ENCODE measurements at places on chromosomes 7 and 10.
A peak's percentile ranks its signal among the peaks of the same experiment; 100 is the strongest.

- no peak for DNase-seq
These were observed 93.9 kb downstream of the FAM53B start for GRCh38 chr10:124650263-124650662.

- no peak for DNase-seq
These were observed 20.9 kb downstream of the ZMIZ1 start for GRCh38 chr10:79089632-79090031.

- peak; percentile 14 for DNase-seq
These were observed 81.0 kb upstream of the STK17A start for GRCh38 chr7:43501870-43502269.

- no peak for DNase-seq
These were observed 7.7 kb downstream of the CREB3L2 start for GRCh38 chr7:137994216-137994615.

DNA sequence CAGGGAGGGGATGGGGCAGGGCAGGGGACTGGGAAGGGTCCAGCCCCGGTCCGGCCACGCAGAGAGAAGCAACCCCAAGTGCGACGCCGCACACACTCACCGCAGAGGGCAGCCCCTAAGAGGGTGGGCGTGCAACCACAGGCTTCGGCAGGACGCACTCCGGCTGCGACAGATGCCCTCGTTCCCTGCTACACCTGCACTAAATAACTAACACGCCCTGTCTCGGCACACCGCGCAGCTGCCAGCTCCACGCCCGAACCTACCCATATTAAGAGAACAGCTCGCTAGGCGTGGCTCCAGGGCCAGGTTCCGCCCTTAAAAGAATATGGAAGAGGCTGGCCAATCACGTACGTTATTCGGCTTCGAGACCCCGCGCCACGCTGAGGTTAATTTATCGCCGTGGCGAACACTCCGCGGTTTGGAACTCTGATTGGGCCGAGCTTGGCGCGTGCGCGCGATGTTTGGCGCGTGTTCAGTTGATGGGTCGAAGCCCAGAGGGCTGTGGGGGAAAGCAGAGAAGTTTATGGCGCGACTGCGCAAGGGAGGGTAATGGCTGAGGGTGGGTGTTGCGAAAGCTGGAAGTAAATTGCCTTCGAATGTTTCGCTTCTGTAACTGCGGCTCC, 91.1 kb downstream of the OR13A1 start:
- DNase-seq = no peak

GRCh38 chr7:54672519-54672918, 86.5 kb downstream of the SEC61G start:
- no peak for DNase-seq

DNA sequence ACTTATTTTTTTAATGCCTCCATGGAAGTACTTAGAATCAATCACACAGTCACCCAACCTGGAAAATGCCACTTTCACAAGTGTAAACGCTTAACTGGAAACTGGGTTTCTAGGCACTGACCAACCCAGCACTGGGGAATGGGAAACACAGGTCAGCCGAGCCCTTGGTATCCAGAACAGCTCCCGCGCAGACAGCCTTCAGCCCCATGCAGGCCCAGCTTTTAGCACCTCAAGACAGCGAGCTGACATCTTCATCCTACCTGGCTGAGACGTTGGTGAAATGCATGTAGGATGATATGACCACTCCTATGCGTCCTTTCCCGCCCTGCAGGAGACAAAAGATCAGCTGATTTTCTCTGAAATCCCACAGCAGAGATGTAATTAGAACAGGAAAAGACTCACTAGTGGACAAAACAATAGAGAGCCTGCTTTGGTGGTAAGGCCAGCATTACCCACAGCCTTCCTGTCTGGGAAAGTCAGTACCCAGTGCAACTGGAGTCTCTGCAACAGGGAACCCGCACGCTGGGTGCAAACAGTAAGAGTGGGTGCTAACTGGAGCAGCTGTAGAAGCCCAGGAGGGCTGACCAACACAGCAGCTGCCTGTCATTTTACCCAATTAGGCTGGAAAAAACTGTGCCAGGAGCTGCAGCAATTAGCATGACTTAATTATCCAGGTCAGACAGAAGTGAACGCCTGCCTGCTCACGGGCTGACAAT, 153.7 kb downstream of the TNS3 start:
- DNase-seq = no peak

DNA sequence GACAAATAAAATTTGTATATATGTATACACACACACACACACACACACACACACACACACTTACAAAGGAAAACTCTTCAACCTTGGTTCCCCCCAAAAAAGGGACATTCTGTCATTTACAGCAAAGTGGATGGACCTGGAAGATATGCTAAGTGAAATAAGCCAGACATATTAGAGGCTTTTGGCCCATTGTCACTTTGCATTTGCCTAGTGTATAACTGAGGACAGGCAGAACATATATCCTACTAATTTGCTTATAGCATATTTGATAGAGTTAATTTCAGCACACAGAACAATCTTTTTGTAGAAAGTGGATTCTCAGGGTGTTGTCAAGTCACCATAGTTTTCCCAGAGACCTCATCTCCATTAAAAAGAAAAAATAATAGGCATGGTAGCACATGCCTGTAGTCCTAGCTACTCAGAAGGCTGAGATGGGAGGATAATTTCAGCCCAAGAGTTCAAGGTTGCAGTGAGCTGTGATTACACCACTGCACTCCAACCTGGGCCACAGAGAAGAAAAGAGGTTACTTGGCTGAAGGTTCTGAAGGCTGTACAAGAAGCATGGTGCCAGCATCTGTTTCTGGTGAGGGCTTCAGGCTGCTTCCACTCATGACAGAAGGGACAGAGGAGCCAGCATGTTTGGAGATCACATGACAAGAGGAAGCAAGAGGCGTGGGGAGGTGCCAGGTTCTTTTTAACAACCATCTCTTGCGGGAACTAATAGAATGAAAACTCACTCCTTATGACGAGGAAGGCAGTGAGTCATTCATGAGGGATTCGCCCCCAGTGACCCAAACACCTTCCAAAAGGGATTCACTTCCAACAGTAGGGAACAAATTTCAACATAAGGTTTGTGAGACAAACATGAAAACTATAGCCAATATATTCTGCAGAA, 135.6 kb downstream of the TMEM168 start:
- no peak for DNase-seq

GRCh38 chr7:108515013-108515412, 10.9 kb downstream of the PNPLA8 start:
- DNase-seq = no peak

DNA sequence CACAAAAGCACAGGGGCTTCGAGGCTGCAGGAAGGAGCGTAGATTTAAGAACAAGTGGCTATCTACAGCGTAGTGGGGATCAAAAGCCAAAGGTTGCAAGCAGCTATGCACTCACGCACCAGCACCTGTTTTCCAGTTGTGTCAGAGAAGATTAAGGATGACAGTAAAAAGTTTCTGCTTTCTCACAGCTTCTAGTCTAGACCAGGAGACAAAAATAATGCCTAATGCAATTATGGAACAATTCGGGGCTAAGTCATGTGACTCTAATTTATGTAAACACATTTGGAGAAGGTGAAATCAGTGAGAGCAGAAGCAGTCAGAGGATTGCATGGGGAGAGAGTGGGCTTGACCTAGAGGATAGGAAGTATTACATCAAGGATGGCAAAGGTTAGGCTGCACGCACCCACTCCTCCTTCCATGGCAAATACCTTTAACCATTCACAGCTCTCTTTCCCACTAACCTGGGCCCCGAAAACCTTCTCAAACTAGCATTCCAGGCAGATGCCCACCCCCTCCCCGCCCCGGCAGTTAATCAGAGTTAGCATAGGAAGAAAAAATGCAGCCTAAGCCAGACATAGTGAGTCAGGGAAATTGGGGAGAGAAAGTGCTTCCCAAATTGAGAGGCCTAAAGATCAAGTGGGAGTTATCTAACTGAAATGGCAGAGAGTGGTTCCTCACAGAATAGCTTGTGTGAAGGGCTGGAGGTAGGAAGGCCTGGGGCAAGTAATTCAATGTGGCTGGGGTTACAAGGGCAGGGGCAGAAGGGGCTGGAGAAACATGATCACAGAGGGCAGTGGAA, 48.2 kb upstream of the GPAM start:
- no peak for DNase-seq

GRCh38 chr7:43847496-43847895, 21.8 kb downstream of the MRPS24 start:
- DNase-seq = no peak

DNA sequence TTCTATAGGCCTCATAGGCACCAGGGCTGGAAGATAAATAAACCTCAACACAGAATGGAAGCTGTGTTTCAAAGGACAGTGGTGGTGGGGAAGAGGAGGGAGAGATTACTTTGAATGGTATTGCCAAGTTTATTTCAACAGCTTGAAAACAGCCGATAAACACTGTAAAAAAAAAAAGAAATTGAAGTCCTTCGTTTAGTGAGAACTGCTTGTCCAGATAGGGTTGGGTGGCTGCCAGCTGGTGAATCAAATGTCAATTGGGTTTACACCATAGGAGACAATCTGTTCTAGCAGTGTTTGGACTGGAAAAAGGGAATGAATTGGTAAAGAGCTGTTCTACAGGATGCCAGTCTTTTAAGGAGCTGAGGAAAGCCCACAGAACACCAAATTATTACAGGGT, 254.8 kb downstream of the PHF14 start:
- no peak for DNase-seq

- DNase-seq = peak; percentile 29
These were observed 346.8 kb upstream of the NFE2L3 start for GRCh38 chr7:25805027-25805687.

DNA sequence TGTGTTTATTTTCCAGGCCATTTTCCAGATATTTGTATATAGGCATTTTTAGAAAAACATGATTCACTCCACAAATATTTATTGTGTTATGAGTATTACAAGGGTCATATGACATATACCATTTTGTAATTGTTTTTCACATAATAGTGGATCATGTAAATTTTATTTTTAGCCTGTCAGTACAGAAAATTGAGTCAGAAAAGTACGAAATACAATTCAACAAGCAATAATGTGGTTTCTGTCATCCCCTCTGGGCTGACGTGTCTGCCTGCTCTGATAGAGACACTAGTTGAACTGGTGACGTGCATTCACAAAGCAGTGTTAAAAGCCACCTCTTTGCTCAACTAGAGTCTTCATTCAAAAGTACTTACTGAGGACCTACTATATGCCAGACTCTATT, 97.9 kb upstream of the STEAP1B start:
- no peak for DNase-seq

DNA sequence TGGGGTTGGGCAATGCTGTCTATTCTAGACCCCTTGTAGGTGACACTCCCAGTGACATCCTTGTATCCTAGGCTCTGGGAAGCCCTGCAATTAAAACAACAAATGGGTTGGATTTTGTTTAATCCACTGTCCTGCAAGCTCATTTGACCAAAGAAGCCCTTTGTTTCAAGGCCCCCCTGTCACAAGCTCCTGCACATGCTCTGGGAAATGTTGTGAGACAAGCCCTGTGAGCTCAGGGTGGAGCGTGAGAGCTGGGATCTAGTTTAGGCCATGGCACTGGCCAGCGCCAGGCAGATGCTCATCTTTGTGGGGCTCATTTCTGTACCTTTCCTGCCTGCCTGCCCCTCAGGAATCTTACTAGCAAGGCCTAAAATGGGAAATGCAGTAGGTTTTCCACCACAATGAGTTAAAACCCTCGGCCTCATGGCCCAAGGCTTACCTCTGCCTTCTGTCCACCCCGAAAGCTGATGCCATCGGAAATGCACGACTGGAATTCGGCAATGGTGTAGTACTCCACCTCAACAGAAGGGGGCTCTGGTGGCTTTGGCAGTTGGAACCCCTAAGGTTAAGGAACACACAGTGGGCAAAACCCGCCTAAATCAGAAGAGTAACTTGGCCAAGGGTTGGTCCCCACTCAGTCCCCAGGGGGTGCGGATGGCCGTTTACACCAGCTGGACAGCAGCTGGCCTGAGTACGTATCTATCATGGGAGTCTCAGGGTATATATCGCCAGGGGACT, 112.0 kb downstream of the NEURL1 start:
- DNase-seq = no peak

DNA sequence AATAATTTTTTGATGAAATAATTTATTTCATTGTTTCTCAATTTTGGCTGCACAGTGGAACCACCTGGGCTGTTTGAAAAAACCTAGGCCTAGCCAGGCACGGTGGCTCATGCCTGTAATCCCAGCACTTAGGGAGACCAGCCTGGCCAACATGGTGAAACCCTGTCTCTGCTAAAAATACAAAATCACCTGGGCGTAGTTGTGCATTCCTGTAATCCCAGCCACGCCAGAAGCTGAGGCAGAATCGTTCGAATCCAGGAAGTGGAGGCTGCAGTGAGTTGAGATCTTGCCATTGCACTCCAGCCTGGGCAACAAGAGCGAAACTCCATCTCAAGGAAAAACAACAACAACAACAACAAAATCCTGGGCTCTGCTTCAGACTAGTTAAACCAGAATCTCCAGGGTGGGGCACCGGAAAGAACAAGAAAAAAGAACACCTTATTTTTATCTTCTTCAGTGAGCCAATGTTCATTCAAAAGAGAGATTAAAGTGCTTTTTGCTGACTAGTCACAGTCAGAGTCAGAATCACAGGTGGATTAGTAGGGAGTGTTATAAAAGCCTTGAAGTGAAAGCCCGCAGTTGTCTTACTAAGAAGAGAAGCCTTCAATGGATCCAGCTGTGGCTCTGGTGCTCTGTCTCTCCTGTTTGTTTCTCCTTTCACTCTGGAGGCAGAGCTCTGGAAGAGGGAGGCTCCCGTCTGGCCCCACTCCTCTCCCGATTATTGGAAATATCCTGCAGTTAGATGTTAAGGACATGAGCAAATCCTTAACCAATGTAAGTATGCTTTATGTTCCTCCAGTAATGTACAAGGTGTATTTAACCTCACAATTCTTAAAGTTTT, at the start of gene CYP2C18:
CYP2C18 (plus strand) TSS at position 516 of the 841 bp plus-strand sequence; CDS start at position 607, 91 bp downstream.
- DNase-seq = no peak

DNA sequence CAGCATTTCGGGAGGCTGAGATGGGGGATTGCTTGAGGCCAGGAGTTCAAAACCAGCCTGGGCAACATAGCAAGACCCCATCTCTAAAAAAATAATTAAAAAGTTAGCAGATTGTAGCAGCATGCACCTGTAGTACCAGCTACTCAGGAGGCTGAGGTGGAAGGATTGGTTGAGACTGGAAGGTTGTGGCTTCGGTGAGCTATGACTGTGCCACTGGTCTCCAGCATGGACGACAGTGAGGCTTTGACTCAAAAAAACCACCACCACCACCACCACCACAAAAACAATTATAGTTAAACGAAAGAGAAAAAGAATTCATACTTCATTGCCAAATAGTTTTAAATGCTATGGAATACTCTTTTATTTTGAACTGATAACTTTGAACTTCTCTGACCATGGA, 63.4 kb downstream of the VTI1A start:
- DNase-seq = no peak

DNA sequence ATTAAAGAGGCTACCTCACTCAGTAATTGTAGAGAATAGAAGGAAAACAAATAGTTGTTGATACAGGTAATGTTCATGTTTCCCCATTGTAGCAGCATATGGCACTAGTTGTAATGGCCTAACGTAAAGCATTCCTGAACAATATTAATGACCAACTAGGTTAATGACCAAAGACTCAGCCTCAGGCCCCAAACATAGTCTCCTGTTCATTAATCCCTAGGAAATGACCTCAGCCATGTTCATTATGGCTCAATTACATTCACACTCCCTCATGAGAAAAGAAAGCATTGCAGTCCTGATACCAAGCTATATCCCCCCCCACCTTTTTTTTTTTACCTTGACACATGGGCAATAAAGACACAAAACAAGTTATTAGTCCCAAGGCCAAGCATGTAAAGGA, 12.7 kb downstream of the FRMD4A start:
- no peak for DNase-seq

- DNase-seq = no peak
These were observed 49.7 kb downstream of the PPP1R9A start for GRCh38 chr7:94957061-94957460.

GRCh38 chr10:103564776-103565520, 71.4 kb downstream of the NEURL1 start:
- no peak for DNase-seq

GRCh38 chr10:110009736-110010475, 2.1 kb downstream of the ADD3 start:
- DNase-seq = no peak

Measured in HS-27A (cell line).